Substantia nigra (tissue), 51 donors: ENCODE measurements at places on chromosomes 13 and 19.

DNA sequence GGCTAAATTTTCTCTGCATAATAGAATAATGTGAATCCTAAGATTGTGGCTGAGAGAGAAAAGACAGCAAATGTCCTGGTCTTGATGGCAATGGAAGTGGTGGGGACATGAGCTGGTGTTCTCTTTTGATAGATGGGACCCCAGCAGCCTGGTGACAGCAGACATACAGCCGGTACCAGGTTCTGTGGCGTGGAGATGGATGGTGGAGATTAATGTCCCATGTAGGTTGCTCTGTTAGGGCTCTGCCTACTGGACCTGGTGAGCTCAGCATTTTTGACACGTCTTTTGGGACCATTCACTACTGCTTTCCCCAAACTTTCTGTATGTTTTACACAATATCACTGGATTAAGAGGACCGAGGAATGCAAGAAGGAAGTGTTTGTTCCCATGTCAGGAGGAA is 8.2 kb upstream of the SIGLEC14 start:
- DNase-seq, result no peak

- DNase-seq, result no peak
These were observed 19.6 kb downstream of the KLF12 start for GRCh38 chr13:74114641-74115040.

GRCh38 chr13:26784704-26785639 is 24.4 kb upstream of the GPR12 start:
- DNase-seq, result no peak

DNA sequence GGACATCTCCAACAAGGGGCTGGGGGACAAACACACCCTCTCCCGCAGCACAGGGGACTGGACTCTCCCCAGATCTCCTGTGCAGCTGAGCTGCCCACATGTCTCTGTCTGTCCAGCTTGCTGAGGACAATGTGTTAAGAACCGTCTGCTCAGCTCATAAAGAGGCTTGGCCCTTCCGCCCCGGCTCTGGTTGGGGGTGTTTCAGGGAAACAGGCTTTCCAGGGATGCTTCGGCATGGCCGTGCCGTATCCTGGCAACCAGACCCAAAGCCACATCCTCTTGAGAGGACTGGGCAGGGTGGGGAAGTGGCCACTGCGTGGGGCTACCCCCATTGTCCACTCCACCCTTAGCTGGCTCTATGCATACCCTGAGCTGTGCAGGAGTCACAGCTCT is 41.1 kb upstream of the CHST8 start:
- DNase-seq, result no peak
